Astrocyte (in vitro differentiated cells and primary cell): ENCODE measurements at places on chromosomes 2 and 18. TPM values are rescaled to one million over a fixed set of nuclear protein-coding genes. Genes with fewer than 3 reads are reported as not detected.
A peak's percentile ranks its signal among the peaks of the same experiment; 100 is the strongest.

SEH1L gene
- 41.2 and 43.9 TPM in 2 replicates for total RNA-seq

C2orf78 gene
- total RNA-seq = not detected in 2 replicates

NT5DC4 gene
- total RNA-seq = not detected in 2 replicates

MTX2 gene
- 25.2 and 29.0 TPM in 2 replicates for total RNA-seq

LYPD6 gene
- 1.1 and 1.4 TPM in 2 replicates for total RNA-seq

PROC gene
- 1.0 and 1.5 TPM in 2 replicates for total RNA-seq

GRCh38 chr2:3173031-3173430 lies 204.6 kb downstream of the EIPR1 start:
- peaks cover 12% of the 10 kb centered on the region for H3K4me1 ChIP-seq
- DNase-seq = no peak
- no peaks in the 10 kb centered on the region for H3K36me3 ChIP-seq
- no peak overlapping the region for H3K27ac ChIP-seq
- H3K4me3 ChIP-seq = no peak overlapping the region
- H3K27me3 ChIP-seq = no peaks in the 10 kb centered on the region

DNA sequence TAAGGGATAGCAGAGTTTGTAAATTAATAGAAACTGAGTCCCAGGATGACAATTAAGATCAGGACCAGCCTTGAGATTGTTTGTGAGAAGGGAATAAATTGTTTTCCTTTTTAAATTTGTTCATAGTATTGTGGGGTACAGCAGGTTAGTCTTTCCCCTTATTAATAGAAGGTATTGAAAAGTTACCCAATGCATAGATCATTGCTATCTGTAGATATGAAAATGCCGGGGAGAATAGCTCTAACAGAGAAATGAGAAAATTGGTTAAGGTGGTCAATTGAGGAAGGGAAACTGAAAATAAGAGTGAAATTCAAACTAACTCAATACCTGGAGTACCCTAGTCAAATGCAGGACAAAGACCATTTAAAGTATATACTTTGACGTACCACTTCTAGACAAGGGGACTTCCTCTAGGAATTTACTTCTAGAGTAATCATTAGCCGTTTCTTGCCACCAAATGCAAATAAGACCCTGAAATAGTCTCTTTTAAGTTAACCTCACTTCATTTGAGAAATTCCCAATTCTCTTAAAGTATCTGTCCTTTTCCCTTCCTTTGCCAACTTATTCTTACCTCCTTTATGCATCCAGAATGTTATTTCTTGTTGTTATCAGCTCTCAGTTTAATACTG lies 1224.4 kb upstream of the LRRTM1 start:
- DNase-seq = no peak
- H3K4me3 ChIP-seq = no peak overlapping the region
- no peaks in the 10 kb centered on the region for H3K4me1 ChIP-seq
- H3K27ac ChIP-seq = no peak overlapping the region
- H3K27me3 ChIP-seq = no peaks in the 10 kb centered on the region

DNA sequence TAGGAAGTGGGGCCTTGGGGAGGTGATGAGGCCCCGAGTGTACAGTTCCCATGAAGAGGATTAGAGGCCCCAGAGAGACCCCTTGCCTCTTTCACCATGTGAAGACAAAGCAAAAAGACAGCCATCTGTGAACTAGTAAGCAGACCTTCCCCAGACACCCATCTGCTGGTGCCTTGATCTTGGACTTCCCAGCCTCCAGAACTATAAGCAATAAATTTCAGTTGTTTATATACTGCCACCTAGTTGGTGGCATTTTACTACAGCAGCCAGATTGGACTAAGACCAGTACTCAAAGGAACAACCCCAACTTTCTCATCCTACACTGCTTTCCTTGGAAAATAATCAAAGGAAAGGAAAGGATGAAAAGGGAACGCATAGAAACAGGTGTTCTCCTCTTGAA lies 27.9 kb upstream of the CREG2 start:
- no peak overlapping the region for H3K4me3 ChIP-seq
- no peaks in the 10 kb centered on the region for H3K27me3 ChIP-seq
- no peak overlapping the region for H3K27ac ChIP-seq
- no peaks in the 10 kb centered on the region for H3K36me3 ChIP-seq
- no peak for DNase-seq

DNA sequence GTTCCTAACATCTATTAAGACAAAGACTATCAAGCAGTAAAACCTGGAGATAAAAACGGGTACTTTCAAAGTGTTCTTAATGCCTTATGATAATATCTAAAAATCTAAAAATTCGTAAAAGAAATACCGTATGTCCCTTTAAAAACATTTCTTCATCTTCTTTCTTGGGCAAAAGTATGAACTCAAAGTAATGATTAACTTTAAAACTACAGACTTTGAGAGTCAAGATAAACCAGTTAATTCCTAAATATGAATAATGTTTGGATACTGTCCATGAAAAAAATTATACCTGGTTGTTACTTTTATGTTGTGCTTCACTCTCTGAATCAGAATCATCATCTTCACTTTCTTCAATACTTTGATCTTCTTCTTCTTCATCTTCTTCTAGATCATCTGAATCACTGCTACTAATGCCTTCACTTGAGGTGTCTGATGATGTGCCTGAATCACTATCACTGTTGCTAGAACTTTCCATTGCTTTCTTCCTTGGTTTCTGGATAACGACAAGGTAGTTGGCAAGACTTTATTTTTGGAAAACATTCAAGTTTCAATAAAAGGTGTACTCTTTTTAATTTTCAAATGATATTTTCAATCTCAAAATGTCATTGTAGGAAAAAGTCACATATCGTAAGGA lies 152.3 kb upstream of the WDSUB1 start:
- no peaks in the 10 kb centered on the region for H3K27me3 ChIP-seq
- H3K36me3 ChIP-seq = peaks cover 6% of the 10 kb centered on the region
- no peak overlapping the region for H3K4me3 ChIP-seq
- H3K4me1 ChIP-seq = no peaks in the 10 kb centered on the region
- no peak overlapping the region for H3K27ac ChIP-seq

DNA sequence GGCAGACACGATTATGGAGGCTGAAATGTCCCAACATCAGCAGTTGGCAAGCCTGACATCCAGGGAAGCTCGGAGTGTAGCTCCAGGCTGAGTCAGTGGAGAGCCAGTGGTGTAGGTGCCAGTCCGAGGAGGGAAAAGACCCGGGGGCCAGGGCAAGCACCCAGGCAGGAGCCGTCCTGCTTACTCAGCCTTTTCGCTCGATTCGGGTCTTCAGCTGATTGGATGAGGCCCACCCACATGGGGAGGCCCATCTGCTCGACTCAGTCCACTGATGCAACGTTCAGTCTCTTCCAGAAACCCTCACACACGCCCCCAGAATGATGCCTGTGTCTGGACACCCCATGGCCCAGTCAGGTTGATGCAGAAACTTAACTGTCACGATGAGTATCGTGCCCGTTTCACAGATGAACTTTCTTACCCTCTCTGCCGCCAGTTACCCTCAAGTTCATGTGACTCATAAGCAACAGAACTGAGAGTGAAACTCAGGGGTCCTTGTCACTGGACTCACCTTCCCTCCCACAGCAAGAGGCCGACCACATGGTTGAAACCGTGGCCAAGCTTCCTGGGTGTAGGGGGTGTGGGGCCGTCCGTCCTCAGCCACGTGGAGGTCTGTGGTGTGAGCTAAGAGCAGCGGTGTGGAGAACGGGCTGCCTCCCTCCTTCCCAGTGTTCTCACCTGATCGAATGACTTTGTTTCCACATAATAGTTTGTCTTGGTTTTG lies 197.4 kb upstream of the HDAC4 start:
- no peak overlapping the region for H3K4me3 ChIP-seq
- DNase-seq = no peak
- H3K4me1 ChIP-seq = no peaks in the 10 kb centered on the region

- H3K4me3 ChIP-seq = no peak overlapping the region
- no peak for DNase-seq
- H3K27me3 ChIP-seq = peaks cover 6% of the 10 kb centered on the region
- no peak overlapping the region for H3K27ac ChIP-seq
- H3K36me3 ChIP-seq = no peaks in the 10 kb centered on the region
Observed at GRCh38 chr2:60319031-60319547, 234.4 kb downstream of the BCL11A start.

GRCh38 chr18:26813043-26813442 lies 52.5 kb downstream of the AQP4 start:
- H3K36me3 ChIP-seq = no peaks in the 10 kb centered on the region
- no peaks in the 10 kb centered on the region for H3K27me3 ChIP-seq
- no peak overlapping the region for H3K4me3 ChIP-seq
- peak; percentile 3 for DNase-seq

GRCh38 chr2:14899621-14900414 lies 267.3 kb downstream of the LRATD1 start:
- H3K27me3 ChIP-seq = no peaks in the 10 kb centered on the region
- DNase-seq = no peak
- no peaks in the 10 kb centered on the region for H3K4me1 ChIP-seq
- H3K36me3 ChIP-seq = no peaks in the 10 kb centered on the region

- H3K4me3 ChIP-seq = no peak overlapping the region
- peaks cover 12% of the 10 kb centered on the region for H3K4me1 ChIP-seq
- H3K27me3 ChIP-seq = no peaks in the 10 kb centered on the region
- DNase-seq = peak; percentile 92
- no peaks in the 10 kb centered on the region for H3K36me3 ChIP-seq
Observed at GRCh38 chr2:147789720-147790119, 55.1 kb upstream of the ACVR2A start.

- H3K4me3 ChIP-seq = no peak overlapping the region
- H3K27ac ChIP-seq = no peak overlapping the region
- no peak for DNase-seq
- H3K27me3 ChIP-seq = peaks cover 7% of the 10 kb centered on the region
Observed at GRCh38 chr2:20381457-20381856, 30.8 kb upstream of the PUM2 start.

GRCh38 chr18:47380153-47380552 lies 128.7 kb upstream of the SKOR2 start:
- H3K4me1 ChIP-seq = no peaks in the 10 kb centered on the region
- no peaks in the 10 kb centered on the region for H3K36me3 ChIP-seq
- H3K27me3 ChIP-seq = no peaks in the 10 kb centered on the region
- H3K27ac ChIP-seq = no peak overlapping the region
- DNase-seq = no peak
- no peak overlapping the region for H3K4me3 ChIP-seq

- no peaks in the 10 kb centered on the region for H3K36me3 ChIP-seq
- H3K27ac ChIP-seq = no peak overlapping the region
- H3K27me3 ChIP-seq = peaks cover 5% of the 10 kb centered on the region
- no peaks in the 10 kb centered on the region for H3K4me1 ChIP-seq
- no peak overlapping the region for H3K4me3 ChIP-seq
Observed at GRCh38 chr2:30191107-30191506, 40.2 kb upstream of the LBH start.

GRCh38 chr2:70620020-70620419 lies 66.4 kb upstream of the TGFA start:
- peaks cover 20% of the 10 kb centered on the region for H3K27me3 ChIP-seq
- DNase-seq = no peak
- H3K4me1 ChIP-seq = no peaks in the 10 kb centered on the region
- no peak overlapping the region for H3K4me3 ChIP-seq

DNA sequence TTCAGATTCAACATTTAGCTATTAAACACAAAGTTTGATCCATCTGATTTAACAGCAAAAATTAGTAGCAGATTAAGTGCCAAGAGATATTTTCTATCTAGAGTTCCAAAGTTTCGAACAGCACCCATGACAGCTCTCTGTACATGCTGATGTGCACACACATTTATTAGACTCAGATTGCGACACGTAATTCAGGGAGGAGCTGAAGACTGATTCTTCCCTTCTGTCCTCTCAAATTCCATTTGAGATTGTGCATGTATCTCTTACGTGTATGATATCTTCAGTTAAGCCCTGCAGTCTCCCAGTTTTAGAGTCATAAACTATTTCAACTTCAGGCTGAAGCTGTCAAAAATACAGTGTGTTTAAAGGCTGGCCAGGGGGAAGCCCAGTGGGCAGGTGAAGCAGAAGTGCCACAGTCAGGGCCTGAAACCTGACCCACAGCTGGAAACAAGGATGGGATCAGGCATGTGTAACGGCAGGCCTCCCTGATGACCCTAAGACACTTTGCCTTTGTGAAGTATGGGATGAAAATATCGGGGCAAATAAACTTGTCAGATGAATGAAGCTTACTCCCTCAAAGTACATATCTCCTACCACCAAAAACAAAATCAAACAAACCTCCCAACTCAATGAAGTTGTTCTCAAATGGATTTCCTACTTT lies 30.6 kb downstream of the CYB5A start:
- no peaks in the 10 kb centered on the region for H3K4me1 ChIP-seq
- no peak overlapping the region for H3K27ac ChIP-seq
- H3K4me3 ChIP-seq = no peak overlapping the region
- H3K36me3 ChIP-seq = no peaks in the 10 kb centered on the region
- no peak for DNase-seq
- no peaks in the 10 kb centered on the region for H3K27me3 ChIP-seq

DNA sequence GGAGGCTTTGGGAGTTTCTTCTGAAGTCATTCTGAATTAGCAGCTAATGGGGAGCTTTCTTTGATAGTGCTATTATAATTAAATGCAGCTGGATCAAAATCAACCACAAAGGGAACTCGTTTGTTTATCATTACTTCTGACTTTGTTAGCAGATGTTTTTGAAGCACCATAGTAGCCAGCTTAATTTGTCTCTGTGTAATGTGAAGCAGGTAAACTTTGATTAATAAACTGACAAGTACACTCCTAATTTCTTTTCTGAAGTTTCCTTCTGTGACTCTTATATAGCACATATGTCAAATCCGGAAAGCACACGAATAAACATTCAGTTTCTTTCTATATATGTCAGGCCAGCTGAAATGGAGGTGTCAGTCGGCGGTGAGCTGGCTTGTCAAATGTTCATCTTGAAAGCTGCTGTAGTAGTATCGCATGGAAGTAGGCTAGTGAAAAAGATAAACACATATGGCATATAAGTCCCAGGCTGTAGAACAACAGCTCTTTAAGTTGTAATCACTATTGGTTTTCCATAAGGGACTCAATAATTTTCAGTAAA lies 451.9 kb upstream of the ZEB2 start:
- no peak overlapping the region for H3K27ac ChIP-seq
- no peaks in the 10 kb centered on the region for H3K36me3 ChIP-seq
- H3K27me3 ChIP-seq = no peaks in the 10 kb centered on the region
- no peak for DNase-seq

DNA sequence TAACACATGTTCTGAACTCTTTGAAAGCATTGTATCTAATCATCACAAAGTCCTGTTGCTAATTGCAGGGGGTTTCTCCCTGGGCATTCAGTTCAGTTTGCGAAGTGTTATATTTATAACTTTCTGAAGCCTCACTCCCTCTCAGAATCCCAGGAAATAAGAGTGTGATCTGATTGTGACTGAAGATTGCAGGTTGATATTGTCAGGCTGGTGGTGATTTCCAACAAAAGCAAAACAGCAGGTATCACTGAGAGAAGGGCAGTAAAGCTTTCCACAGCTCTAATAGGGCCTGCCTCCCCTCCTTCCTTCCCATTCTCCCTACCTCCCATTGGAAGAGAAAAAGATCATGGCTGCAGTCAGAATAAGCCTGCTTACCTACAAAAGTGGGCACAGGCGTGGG lies 466.7 kb upstream of the FSHR start:
- no peaks in the 10 kb centered on the region for H3K27me3 ChIP-seq
- H3K27ac ChIP-seq = no peak overlapping the region
- no peak for DNase-seq
- H3K4me1 ChIP-seq = no peaks in the 10 kb centered on the region
- no peaks in the 10 kb centered on the region for H3K36me3 ChIP-seq

GRCh38 chr2:126831234-126832005 lies 67.3 kb upstream of the TEX51 start:
- no peak overlapping the region for H3K27ac ChIP-seq
- DNase-seq = no peak
